T-cell (primary cell): ENCODE measurements at places on chromosomes 13 and 19. TPM values are rescaled to one million over a fixed set of nuclear protein-coding genes. Genes with fewer than 3 reads are reported as not detected.
A peak's percentile ranks its signal among the peaks of the same experiment; 100 is the strongest.

- no peak for DNase-seq
These were observed 124.2 kb downstream of the UQCRFS1 start for GRCh38 chr19:29088761-29089160.

DNA sequence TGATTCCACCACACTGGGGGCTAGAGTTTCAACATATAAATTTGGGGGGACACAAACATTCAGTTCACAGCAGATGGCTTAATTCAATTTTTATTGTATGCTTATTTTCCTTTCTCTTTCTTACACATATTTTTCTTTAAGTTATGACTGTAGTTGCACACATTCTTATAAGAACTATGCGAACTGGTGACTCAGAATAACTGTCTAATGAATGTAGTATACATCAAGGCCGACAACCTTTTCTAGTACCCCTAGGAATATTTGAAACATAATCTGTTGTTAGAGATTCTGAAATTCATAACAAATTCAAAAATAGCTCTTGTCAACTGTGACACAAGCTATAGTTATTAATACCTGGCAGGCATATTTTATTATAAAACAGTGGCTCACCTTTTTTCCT lies 695.6 kb downstream of the PCDH9 start:
- no peak for DNase-seq

- no peak for DNase-seq
These were observed 15.4 kb downstream of the FARP1 start for GRCh38 chr13:98158172-98158899.

DNA sequence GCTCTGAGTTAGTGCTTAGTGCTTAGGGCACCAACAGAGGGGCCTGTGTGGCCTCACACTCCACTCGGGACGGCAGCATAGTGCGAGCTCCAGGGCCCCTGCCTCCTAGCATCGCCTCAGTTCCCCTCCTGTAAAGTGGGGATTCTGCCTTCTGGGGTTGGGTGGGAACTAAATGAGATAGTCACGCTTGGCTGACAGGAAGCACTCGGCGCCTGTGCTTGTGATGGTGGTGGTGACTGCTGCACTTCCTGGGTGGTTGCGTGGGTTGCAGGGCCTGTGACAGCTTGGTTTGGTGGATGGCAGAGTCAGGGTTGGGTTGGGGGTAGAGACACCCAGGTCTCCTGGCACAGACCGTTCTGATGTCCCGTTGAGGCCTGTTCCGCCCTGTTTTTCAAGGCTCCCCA lies 7.7 kb downstream of the PLEKHF1 start:
- DNase-seq, result peak; percentile 86

- DNase-seq, result no peak
These were observed 68.1 kb downstream of the RUBCNL start for GRCh38 chr13:46318986-46319385.

Gene CNFN
- 1.1 TPM for total RNA-seq

DNA sequence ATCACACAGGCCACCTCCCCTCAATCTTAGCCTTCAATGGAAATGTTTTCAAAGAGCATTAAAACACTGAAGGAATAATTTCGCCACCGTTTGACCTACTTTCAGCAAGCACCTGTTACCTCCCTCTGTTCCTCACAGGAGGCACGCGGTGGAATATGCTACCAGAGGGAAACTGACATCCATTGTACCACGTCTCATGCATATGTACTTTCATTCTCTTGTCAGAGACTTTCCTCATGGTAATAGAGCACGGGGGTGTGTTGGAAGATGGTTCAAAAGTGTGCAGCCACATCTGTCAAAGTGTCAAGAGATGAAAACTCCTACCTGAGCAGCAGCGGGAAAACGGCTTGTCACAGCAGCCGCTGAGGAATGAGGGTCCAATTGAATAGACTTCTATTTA lies 143.4 kb downstream of the NALCN start:
- DNase-seq, result no peak

- DNase-seq, result no peak
These were observed 9.1 kb downstream of the GPR42 start for GRCh38 chr19:35379992-35380391.

Gene TTC9B
- total RNA-seq, result not detected

- no peak for DNase-seq
These were observed 165.6 kb downstream of the DLEU7 start for GRCh38 chr13:50677687-50678463.

DNA sequence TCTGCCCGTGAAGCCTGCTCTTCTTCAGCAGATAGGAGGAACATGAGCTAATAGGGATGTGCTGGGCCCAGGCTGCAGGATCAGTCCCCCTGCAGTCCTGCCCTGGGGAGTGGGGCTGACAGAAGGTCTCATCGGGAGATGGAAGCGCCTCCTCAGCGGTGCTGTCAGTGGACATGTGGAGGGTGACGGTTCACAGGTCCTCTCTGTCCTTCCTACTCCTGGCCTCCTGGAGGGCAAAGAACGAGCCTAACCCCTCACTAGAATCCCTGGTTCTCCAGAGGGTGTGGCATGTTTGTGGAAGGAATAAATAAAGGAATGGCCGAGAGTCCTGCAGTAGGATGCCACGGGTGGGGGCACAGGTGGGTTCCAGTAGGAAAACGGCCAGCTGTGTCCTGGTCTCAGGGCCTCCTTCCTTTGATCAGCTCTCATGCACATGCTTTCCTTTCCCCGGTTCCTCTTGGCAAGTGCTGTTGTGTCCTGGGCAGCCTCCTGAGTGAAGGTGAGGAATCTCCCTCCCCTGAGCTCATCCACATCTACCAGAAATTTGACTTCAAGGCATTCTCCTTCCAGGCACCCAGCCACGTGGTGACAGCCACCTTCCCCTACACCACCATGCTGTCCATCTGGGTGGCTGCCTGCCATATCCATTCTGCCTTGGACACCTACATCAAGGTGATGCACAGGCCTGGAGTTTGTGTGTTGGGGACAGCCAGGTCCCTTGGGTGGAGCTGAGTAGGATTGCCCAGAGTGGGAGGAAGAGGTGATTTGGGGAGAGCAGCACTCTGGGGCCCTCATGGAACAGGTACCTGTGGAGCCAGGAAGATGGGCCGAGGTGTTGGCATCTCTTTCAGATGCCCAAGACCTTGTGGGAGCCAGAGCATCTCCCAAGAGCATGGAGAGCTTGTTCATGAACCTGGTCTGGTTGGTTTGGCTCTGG lies 28.6 kb upstream of the ZNF492 start:
- DNase-seq, result no peak
